ENCODE measurements at places on chromosomes 3 and 15.
A peak's percentile ranks its signal among the peaks of the same experiment; 100 is the strongest.

DNA sequence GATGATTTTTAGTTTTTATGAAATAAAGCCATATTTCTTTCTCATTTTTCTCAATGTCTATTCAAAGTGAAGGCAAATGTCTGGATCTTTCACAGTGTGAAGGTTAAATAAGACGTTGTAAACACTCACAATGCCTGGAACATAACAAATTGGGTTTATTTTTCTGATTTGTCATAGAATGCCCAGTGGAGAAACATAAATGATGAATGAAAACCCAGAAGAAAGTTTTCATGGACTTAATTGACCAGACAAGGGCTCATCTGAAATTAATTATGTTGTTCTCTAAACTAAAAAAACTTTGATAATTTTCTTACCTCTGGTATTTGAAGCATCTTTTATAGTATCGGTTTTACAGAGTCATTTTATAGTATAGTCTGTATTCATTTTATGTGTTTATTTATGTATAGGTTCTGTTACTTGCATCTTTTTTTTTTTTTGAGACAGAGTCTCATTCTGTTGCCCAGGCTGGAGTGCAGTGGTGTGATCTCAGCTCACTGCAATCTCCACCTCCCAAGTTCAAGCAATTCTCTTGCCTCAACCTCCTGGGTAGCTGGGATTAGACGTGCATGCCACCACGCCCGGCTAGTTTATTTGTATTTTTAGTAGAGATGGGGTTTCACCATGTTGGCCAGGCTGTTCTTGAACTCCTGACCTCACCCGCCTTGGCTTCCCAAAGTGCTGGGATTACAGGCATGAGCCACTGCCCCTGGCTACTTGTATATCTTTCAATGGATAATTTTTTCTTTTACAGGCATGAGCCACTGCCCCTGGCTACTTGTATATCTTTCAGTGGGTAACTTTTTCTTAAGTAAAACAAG is 15.1 kb upstream of the BNIP2 start:
- DNase-seq = no peak

GRCh38 chr15:22956257-22956977 is 23.8 kb downstream of the CYFIP1 start:
- no peak for DNase-seq

DNA sequence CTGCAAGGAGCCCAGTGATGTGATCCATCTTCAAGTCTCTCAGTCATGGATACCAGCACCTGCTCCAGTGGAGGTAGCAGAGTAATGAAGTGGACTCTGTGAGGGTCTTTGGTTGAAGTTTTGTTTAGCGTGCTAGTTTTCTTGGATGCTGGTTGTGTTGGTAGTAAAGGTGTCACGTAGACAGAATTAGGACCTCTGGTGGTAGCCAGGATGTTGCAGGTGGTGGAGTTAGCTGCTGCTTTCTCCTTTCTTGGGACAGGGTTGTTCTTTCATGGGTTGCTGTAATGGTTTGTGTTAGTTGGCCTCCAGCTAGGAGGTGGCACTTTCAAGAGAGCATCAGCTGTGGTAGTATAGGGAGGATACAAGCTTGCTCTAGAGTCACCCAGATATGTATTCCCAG is 125.2 kb downstream of the ANXA2 start:
- DNase-seq = no peak

GRCh38 chr15:81227716-81228115 is 31.0 kb downstream of the IL16 start:
- DNase-seq = no peak

- no peak for DNase-seq
Measured at GRCh38 chr3:47614788-47615187, 36.1 kb upstream of the CSPG5 start.

- no peak for DNase-seq
Measured at GRCh38 chr15:41554915-41555314, 4.1 kb upstream of the TYRO3 start.

GRCh38 chr15:36075333-36075732 is 504.1 kb upstream of the CDIN1 start:
- DNase-seq = no peak

DNA sequence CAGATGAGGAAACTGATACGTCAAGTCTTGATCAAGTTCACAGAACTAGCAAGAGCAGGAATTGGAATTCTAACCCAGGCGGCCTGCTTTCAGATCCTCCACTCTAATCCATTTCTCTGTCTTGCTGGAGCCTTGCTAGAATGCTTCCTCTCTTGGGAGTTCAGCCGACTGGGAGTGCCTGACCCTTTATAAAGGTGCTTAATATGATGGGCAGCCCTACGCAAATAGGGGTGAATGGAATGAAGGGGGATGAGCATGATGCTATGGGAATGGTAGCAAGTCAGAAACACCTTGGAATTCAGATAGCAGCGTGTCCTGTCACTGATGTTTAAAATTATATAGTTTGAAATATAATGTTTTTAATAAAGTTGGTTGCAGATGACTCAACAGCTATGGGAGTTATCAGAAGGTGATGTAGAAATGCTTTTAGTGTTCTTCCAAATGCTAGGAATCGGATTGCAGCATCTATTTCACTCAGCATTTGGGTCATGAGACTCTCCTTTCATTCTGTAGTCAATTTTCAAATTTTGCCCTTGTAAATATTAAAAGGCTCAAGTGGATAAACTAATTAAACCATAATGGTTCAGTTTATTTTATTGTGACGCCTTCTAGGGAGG is 150.7 kb downstream of the FNDC3B start:
- DNase-seq = no peak

GRCh38 chr3:194231929-194232832 is 96.2 kb downstream of the HES1 start:
- DNase-seq = no peak

GRCh38 chr3:66948041-66948440 is 50.1 kb upstream of the KBTBD8 start:
- no peak for DNase-seq

DNA sequence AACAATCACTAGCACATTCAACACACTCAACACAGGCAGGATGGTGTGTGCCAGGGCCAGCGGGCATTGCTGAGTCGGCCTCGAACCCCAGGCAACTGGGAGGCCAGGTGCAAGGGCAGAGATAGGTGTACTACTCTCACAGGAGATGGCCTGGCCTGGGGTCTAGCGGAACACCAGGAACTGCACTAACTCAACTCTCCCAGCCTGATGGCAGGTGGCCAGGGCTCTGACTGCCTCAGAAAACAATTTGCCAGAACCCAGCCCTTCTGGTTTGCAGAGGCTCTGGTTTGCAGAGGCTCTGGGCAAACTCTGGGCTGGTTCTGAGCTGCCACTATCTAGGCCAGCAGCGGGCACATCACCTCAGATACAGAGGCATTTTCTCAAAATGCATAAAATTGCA is 229.2 kb upstream of the CHRNA7 start:
- no peak for DNase-seq

DNA sequence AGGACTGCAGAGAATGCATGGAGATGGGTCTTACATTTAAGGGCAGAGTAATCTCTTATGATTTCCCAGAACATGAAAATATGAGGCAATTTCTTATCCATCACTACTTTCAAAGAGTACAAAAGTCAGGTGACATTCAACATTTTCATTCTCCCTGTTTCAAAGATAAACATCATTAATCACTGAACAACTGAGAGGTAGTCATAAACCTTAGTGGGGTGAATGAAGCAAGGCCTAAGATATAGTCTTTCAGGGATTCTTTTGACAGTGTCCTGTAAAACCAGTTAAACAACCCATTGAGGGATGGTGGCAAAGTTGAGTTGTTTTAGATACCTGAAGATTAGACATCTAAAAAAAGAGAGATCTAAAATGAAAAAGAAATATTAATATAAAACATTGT is 271.6 kb upstream of the CBLB start:
- DNase-seq = no peak

GRCh38 chr3:93992207-93992606 is 12.3 kb downstream of the ARL13B start:
- no peak for DNase-seq

DNA sequence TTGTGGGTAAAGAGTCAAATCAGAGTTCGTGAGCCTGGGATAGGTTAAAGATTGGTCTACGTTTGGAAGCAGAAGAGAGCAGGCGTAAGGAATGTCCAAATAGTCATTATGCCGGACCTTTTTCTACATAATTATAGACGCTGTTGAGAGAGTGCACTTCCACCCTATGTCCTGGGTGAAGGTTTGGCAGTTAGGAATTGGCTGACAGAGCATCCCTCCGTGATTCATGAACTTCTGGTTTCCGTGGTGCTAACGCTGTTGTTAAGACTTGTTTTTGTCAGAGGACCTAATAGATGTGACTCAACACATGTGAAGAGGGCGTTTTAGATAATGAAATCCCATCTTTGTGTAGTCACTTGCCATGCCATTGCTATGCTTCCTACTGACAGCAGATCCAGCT is 1.1 kb downstream of the EAF1 start:
- DNase-seq = no peak

- no peak for DNase-seq
Measured at GRCh38 chr3:113966172-113966571, 18.4 kb downstream of the ZDHHC23 start.

DNA sequence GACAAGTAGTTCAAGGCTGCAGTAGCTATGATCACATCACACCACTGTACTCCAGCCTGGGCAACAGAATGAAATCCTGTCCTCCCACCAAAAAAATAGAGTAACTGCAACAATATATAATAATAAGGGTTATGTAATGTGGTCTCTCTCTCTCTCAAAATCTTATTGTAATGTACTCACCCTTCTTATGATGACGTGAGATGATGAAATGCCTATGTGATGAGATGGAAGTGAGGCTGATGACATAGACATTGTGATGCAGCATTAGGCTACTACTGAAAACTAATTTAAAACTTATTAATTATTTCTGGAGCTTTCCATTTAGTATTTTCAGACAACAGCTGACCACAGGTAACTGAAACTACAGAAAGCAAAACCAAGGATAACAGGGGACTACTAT is 27.4 kb downstream of the TASOR start:
- no peak for DNase-seq

DNA sequence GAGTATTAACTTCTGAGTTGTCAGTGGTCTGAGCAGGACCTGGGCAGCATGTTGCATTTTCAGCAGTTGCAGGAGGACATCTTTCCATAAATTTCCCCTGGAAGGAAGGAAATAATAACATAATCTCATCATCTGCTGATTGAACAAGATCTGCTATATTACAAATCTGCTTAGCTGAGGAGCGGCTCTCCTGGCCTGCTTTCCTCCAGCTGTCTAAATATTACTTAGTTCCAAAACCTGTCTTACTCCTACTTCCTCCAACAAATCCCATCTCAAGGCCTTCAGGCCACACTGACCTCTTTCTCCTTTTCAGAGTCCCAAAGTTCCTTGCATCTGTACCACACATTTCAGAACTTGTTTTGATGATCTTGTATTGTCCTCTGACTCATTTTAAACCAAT is 364.4 kb upstream of the MCTP2 start:
- no peak for DNase-seq

DNA sequence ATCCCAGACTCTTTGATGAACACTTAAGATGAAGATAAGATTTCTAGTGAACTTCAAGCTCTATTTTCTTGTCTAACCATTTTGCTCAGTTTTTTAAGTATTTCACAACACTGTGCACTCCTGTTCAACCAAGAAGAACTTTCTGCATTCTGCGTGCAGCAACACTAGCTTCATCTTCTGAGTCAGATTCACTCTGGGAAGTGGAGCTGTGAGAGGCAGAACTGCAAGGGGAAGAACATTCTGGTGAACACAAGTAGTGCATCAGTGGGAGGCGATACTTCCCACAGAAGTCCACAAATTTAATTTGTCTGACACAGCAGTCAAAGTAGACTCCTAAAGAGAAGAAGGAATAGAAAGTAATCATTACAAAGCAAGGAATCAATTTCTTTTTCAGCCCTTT is 18.1 kb downstream of the LRRC58 start:
- DNase-seq = no peak

- DNase-seq = no peak
Measured at GRCh38 chr3:45545476-45545875, 49.1 kb upstream of the LIMD1 start.

DNA sequence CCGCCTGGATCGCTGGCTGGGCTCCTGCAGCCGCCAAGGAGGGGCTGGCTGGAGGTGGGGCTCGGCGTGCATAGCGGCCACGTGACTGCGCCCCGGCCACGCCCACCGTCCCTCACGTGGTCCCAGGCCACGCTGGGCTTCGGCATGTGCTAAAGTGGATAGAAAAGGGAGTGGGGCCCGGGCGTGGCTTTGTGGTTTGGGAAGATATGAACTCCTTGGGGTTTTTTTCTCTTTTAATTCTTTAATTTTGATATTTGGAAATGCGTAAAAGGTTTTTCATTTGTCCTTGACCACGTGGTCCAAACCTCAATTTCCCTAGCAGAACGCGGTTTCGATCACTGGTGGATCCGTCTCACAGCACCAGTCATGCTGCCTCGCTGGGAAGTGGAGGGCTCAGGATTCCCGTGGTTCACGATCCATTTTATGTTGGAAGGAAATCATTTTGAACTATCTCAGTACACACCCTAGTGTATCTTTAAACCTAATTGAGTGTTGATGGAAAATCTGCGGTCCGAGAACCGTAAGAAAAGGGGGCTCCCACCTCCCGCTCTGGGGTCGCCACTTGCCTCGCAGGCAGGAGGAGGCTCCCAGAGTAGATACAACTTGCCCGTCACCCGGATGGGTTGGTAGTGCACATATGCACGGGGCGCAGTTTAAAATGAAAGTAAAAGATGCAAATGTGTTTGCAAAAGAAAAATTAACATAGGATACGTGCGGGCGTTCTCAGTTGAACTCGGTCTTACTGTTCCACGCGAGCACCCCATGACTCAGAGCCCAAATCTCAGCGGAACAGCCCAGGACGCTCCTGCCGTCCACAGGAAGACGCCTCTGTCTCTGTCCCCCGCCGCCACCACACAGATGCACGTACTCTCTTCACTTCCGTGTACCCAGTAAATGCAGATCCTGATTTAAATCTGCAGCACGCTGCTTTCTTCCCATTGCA is 141.9 kb downstream of the PGPEP1L start:
- peak; percentile 47 for DNase-seq

GRCh38 chr3:13041113-13041776 is 32.0 kb downstream of the IQSEC1 start:
- DNase-seq = no peak

DNA sequence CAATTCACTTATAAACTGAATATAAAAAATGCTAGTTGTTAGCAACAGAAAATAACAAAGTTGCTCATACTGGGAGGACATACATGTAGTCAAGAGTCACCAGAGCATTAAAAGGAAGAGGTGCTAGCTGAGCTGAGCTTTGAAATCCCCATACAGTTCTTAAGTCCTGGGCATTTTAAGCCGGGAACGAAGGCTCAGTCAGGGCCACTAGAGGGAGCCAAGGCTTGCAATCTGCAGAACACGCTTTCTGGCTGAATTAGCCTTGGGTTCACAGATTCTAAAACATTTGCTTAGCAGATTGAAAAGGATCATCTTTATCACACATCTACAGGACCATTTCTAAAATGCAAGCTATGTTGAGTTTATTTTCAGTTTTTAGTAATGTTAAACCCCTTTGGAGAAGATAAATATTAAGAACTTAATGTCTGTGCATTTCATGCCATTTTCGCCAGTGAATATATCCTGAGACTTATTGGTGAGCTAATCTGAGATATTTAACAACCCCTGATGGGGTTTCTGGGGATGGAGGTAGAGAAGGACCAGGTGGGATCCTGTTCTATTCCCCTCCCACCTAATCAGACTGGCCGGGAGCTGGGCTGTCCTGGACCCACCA is 26.3 kb upstream of the MNS1 start:
- DNase-seq = peak; percentile 3

Measured in NCI-H2081 treated with DMSO at 0.1 percent for 48 hours (cell line).